ENCODE measurements at places on chromosomes 12 and 14.
A peak's percentile ranks its signal among the peaks of the same experiment; 100 is the strongest.

DNA sequence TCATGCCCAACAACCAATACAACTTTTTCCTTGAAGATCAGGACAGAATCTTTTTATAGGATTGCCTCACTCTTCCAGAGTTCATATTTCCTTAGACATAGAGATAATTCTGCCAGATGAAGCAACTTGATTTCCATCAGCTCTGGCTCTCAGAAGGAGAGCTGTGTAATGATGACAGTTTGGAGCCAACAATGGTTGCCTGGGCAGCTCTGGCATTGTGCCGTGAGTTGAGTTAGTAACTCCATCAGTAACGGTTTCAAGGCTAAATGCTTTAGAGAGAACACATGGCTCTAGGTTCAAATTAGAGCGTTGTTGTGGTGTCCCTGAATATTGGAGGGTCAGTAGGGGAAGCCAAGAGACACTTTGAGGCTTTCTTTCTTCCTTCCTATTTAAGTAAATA lies 501.7 kb upstream of the SEL1L start:
- no peak for DNase-seq

DNA sequence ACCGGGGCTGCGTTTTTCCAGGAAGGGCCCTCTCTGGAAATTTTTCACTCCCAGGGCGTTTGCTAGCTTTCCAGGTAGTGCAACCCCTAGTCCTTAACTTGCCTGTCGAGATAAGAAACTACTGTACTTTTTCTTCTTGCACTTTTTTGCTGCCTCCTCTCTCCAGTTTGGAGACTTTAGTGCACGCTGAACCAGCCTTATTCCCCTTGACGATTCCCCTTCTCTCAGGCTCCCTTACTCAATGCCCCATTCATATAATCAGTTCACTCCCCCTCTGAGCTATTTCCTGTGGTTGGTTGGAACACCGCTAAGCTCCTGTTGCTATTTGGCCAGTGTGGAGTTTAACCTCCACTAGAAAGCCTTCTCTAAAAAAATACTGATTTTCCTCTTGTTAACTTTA lies 682 bp downstream of the CREBL2 start:
- DNase-seq, result peak; percentile 58

- no peak for DNase-seq
Measured at GRCh38 chr12:9674226-9674590, 4.7 kb downstream of the CLEC2D start.

- DNase-seq, result peak; percentile 72
Measured at GRCh38 chr12:46373301-46374296, 1.0 kb upstream of the SLC38A2 start.

DNA sequence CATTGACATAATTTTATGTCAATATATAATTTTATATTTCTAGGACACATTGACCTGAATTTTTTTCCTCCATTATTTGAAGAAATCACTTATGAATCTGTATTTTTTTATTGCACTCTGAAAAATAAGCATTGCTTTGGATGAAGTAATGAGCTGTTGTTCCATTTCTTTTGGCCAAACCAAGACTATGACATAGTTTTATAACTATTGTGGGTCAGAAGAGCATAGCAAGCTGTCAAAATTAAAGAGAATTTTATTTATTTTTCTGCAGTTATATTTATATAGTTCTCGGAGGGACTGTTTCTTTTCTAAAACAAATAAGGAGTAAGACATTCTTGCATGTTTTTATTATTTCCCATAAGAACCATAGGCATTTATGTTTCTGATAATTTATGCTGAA lies 8.5 kb downstream of the C12orf75 start:
- no peak for DNase-seq

- DNase-seq, result no peak
Measured at GRCh38 chr12:38508246-38508645, 191.7 kb downstream of the ALG10B start.

DNA sequence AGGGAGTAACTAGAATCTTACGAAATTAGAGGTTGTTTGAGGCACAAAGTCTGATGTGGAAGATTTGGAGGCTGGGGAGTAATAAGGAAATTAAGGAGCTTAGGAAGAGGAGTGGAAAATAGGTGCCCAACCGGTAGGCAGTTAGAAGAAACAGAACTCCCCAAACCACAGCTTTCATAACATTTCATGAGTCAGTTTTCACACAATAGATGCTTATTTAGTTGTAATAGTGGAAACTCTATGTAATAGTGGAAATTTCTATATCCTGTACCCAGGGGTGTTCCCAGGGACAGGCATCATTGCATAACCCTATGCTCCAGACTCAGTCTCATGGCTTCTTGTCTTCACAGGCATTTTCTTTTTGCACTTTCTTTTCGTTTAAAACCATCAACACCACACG lies 8.3 kb downstream of the C3AR1 start:
- peak; percentile 64 for DNase-seq

GRCh38 chr14:34665785-34666435 lies 36.0 kb upstream of the SNX6 start:
- peak; percentile 97 for DNase-seq

DNA sequence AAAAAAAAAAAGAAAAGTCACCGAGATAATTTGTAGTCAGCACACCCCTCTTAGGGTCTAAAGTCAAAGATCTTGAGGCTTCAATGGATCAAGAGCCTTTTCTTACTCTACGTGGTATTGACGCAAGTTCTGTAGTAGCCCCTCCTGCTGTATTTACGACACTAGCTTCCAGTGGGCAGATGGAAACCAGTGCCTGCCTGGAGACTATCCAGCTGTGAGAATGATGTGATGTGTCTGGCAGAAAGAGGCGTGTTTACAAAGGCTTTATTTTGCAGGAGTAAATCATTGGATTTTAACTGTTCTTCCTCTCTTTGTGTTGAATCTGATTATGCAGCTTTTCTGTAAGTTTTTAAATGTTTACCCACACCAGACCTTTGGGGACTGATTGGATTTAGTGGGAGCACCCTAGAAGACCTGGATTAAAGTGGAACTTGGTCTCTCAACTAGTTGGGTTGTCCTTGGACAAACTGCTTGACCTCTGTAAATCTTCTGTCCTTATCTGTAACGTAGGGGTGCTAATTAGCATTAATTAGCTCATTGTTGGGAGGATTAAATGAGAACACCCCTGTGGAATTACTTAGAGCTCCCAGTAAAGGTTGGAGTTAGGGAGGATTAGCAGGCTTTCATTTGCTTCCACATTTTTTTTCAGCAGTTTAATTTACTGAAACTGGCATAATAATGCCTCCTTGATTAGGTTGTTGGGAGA lies 72.4 kb downstream of the RASSF3 start:
- peak; percentile 74 for DNase-seq

GRCh38 chr14:32629236-32629635 lies 300.1 kb downstream of the AKAP6 start:
- DNase-seq, result peak; percentile 14

- peak; percentile 85 for DNase-seq
Measured at GRCh38 chr14:53044486-53044885, 93.6 kb upstream of the FERMT2 start.

DNA sequence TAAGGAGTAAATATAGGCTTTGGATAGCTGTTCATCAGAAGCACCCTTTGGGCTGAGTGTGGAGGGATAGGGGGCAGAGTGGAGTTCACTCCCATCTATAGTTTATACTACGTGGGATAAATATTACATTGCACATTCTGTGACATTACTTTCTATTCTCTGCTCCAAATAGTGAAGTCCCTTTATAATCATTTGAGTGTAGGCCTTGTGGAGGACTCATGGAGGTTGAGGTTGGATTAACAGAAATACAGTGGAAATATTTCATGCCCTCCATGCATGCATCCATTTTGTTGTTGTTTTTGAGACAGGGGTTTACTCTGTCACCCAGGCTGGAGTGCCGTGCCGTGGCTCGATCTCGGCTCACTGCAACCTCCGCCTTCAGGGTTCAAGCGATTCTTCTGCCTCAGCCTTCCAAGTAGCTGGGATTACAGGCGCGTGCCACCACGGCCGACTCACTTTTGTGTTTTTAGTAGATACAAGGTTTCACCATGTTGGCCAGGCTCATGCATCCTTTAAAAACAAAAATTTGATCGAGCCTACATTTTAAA lies 1.4 kb downstream of the CHPT1 start:
- peak; percentile 8 for DNase-seq

DNA sequence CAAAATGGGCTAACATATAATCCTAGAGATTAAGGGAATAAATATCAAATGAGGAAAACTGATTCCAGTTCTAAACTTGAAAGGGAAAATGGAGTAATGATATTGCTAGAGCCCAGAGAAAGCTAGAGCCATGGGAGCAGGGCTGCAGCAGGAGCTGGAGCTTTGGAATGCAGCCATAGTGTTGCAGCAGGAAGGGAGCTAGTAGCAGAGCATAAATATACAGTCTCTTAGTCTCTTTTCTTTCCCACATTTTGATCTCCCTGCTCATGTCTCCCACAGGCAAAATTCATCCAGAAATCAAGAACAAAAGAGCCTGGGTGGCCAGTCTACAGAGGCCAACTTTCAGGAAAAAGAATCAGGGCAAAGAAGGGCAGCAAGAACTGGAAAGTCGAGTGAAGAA lies 253.7 kb downstream of the ATXN7L3B start:
- no peak for DNase-seq

DNA sequence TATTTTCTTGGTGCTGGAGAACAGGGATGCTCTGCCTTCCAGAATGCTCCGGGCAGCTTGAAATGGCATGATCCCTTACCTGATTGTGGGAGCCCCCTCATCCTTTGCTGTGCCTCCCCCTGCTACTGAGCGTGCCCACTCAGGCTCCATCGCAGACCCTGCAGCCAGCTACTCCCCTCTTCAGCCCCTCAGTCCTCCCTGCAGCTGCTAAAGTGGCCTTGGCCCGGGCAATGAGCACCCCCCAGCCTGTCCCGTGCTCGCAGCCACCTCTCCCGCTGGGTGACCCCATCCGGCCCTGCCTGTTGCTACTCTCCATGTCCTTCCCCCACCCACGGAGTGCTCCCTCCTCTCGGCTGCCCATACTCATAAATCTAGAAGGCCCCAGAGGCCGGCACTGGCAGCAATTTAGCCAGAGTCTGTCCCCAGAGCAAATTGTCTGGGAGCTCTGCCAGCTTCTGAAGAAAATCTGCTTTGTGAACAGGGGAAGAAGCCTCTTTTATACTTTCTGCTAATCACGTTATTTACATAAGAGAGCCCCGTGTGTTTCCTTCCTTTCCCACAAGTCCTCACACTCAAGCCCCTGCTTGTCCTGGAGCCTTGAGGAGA lies 143.7 kb upstream of the FRMD6 start:
- DNase-seq, result peak; percentile 89

DNA sequence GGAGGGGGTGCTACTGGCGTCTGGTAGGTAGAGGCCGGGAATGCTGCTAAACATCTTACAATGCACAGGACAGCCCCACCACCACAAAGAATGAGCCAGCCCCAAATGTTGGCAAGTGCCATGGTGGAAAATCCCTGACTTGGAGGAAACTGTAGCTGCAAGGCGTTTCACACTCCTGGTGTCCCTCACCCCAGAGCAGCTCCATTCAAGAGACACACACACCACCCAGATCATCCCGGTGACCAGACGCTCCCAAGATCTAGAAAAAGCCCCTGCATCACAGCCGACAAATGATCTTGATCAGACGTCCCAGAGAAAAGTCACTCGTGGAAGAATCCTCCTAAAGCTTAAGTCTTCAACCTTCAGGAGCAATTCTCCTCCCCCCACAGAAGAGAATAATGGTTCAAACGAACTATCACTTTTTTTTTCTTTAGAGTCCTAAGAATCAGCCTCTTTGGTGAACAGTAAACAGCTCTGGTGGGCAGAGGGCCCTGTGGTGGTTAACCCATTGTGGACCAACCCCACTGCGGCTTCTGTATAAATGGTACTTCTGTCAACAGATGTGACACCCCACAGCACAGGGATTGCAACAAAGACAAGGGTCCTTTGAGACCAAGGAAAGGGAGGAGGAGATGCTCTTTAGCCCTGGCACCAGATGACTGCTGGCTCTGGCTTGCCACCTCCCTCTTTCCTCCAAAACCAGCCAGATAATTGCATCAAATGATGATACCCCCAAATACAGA lies 2.7 kb downstream of the GLTP start:
- DNase-seq, result no peak

- no peak for DNase-seq
Measured at GRCh38 chr14:36132826-36133225, 43.7 kb downstream of the PTCSC3 start.

DNA sequence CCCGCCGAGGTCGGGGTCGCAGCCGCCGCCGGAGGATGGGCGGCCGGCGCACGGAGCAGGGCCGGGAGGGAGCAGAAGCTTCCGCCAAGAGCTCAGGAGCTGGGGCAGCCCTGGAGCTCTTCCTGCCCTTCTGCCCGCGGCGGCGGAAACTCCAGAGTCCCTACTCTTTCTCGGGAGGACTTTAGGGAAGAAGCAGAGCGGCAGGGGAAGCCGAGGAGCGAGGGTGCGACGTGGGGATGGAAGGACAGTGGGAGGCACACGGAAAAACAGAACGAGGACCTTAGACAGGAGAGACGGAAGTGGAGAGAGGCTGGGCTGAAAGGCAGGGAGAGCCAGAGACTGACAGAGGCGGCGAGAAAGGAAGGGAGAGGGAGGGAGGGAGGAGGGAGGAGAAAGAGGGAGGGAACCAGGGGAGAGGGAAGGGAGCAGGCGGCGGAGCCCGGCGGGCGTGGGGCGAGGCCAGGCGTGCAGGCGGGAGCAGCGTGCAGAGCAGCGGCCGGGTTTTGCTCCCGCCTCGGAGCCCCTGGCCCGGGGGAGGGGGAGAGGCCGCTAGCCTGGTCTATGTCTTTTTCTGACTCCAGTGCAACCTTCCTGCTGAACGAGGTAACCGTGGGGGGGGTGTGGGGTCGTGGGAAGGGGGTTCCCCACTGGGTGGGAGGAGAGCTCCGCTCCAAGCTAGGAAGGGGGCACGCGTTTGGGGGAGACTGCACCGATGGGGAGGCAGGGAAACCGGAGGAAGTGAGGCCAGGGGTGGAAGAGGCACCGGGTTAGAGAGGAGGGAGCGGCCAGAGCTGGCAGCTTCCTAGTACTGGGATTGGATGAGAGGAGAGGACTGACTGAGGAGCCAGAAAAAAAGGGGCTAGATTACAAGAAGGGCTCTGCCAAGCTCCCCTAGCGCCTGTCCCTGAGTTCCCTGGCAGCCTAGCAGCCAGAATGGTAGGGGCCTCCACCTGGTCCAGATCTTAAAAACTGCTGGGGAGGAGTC lies 2.9 kb upstream of the CACNB3 start:
- DNase-seq, result peak; percentile 82

- DNase-seq, result peak; percentile 58
Measured at GRCh38 chr12:54251667-54252284, 28.1 kb downstream of the CBX5 start.

DNA sequence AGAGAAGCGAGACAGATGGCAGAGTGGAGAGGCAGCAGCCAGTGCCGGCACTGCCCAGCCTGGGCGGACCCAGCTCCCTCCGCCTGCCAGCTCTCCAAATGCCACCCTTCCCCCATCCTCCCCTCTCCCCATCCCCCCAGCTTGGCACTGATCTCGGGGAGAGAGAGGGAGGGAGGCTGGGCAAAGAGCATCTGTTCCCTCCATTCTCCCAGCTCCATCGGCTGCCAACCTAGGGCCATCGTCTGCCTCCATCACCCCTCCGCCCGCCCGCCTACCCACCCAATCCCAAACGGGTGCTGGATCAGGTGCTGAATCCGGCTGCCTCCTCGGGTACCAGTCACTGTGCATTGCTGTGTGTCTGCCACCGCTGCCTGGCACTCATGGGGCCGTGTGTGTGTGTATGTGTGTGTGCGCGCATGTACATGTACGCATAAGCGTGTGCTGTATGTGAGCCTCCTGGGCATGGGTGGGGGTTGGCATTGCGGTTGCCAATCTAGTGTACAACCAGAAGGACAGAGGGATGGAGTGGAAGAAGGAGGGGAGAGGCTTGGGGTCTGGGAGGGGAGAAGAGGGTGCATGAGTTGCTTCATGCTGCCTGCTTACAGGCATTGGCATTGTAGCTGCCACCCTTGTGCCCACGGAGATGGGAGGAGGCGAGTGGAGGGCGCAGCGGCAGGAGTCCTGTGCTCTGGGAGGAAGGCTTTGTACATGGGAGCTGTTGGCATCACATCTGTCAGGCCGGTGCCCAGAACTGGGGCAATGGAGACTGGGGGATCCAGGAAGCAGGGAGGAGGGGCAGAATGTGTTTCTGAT lies 38.4 kb downstream of the ZFHX2 start:
- DNase-seq, result no peak

Measured in fibroblast of skin of right quadriceps (primary cell).